ENCODE measurements at places on chromosomes 13 and 19.
A peak's percentile ranks its signal among the peaks of the same experiment; 100 is the strongest.

DNA sequence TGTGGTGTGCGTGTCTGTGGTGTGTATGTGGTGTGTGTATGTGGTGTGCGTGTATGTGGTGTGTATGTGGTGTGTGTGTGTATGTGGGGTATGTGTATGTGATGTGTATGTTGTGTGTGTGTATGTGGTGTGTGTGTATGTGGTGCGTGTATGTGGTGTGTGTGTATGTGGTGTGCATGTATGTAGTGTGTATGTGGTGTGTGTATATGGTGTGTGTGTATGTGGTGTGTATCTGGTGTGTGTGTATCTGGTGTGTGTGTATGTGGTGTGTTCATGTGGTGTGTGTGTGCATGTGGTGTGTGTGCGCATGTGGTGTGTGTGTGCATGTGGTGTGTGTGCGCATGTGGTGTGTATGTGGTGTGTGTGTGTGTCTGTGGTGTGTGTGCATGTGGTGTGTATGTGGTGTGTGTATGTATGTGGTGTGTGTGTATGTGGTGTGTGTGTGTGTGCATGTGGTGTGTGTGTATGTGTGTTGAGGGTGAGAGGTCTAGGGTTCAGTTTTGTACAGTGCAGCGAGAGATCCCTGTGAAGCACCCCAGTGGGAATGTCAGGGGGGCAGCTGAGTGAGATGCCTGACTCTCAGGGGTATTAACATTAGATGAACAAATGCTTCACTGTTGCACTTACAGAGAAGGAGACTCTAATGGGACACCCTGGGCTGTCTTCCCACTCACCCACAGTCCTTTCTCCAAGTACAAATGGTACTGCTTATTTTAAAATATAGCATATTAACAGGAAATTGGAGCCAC, 61.3 kb upstream of the MEDAG start:
- no peak for DNase-seq

DNA sequence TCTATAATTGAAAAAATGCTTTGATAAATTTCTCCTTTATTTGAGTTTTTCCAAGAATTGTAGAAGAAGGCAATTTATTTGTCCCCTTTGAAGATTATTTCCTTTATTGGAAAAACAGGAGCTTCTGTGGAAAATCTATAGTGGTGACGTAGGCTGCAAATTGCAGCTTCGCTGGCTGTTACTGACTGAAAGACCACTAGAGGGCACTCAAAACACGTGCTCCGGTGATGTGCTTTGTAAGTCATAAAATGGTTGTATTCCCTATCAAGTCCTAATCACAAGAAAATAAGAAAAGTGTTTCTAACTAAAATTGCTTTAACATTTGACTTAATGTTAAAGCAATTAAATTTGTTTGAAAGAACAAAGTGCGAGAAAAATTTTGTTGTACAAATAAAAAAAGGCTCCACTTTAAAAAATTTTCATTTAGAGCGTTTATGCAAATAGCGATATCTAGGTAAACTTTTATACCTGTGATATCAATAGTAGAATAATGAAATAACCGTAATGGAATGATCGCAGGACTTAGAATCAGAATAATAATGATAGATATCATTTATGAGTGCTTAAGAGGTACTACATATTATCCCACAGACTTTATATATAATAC, 638.2 kb upstream of the SPRY2 start:
- no peak for DNase-seq

DNA sequence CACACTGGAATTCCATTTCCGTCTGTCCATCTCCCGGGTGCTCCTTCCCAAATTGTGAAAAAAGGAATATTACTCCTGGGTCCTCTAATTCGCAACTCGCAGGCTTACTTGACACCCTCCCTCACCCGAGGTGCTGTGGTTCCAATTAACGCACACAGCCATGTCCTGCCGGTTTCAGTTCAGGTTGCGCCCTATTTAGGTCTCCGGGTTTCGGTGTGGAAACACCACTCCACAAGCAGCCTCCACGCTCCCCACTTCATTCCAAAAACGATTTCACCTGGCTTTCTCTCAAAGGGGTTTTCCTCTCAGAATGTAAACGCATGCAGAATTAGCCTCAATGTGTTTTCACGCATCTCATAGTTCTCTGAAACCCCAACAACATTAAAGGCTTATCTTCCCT, 37.9 kb downstream of the NAXD start:
- no peak for DNase-seq

DNA sequence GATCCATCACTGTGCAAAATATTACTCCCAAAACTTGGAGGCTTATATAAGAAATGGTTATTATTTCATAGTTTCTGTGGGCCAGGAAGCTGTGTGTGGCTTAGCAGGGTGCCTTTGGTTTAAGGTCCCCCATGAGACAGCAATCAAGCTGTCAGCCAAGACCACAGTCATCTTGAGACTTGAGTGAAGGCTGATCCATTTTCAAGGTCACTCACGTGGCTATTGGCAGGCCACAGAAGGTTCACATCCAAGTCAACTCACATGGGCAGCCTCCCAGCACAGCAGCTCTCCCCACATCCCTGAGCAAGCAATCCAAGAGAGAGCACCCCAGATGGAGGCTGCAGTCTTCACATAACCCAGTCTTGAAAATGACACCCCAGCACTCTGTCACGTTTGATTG, 537.4 kb downstream of the MYO16 start:
- no peak for DNase-seq

GRCh38 chr13:30689752-30690151, 45.6 kb upstream of the ALOX5AP start:
- no peak for DNase-seq

- no peak for DNase-seq
These were observed 59.3 kb upstream of the WDFY2 start for GRCh38 chr13:51524829-51525566.

DNA sequence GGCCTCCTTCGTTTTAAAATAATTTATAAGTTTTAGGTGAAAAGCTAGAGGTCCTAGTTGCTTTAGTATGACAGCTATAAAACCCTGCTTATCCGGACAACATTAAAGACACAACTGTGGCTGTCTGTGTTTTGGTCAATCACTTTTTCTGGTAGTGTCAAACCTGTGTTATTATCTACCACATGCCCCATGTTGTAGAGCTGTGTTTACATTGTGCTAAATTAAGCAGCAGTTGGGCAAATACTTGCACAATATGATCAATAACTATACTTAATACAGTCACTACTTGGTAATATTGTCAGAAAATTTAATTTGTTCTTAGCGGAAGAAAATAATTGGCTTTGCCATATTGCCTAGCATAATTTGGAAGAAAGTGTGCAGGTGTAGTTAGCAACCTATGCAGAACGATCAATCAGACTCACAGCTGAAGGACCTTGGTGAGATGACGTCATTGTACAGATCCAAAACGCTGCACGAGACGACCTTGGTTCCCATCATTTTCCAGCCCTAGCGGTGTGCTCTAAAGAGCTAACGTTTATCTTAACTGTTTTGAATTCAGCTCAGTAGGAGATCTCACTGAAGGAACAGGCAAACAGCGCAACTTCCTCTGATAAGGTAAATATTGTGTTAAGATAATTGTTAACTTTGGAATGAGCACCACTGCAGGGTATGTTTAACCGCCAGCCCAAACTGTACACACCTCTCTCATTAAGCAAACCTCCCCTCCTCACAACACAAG, 476.6 kb downstream of the IRS2 start:
- no peak for DNase-seq

DNA sequence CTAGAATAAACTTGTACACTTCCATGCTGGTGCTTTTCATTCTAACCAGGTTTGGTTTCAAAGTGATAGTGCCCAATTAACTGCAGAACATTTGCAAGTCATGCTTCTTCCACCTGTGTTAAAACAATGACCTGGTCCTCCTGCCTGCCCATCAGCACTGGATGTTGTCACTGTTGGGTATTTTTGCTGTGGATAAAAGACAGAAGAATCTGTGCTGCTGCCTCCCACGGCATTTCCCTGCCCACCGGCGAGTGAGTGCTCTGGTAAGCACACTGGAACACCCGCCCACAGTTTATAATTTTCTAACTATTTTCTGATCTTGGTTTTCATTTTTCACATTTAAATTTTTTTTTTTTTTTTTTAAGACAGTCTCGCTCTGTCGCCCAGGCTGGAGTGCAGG, 2.3 kb upstream of the AKAP8 start:
- no peak for DNase-seq

GRCh38 chr13:50131920-50132903, 117.0 kb downstream of the KCNRG start:
- no peak for DNase-seq

- DNase-seq = no peak
These were observed 69.6 kb upstream of the TSHZ3 start for GRCh38 chr19:31418692-31419430.

GRCh38 chr13:59801107-59801880, 362.4 kb downstream of the DIAPH3 start:
- no peak for DNase-seq

DNA sequence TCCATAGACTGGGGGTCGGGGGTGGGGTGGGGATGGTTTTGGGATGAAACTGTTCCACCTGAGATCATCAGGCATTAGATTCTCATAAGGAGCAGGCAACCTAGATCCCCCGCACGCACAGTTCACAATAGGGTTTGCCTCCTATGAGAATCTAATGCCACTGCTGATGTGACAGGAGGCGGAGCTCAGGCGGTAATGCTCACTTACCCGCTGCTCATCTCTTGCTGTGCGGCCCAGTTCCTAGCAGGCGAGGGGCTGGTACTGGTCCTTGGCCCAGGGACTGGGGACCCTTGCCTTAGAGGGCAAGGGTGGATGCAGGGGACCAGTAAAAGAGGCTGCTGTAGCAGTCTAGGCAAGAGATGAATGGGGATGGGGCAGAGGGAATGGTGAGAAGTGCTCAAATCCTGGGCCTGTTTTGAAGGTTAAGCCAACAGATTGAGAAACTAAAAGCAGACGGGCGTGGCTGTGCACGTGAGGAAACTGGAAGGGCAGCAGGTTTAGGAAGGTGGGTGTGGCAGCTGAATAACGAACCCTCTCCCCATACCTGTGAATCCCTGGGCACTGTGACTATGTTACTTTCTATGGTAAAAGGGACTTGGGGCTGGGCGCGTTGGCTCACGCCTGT, 1.5 kb upstream of the ERICH4 start:
- DNase-seq = no peak

DNA sequence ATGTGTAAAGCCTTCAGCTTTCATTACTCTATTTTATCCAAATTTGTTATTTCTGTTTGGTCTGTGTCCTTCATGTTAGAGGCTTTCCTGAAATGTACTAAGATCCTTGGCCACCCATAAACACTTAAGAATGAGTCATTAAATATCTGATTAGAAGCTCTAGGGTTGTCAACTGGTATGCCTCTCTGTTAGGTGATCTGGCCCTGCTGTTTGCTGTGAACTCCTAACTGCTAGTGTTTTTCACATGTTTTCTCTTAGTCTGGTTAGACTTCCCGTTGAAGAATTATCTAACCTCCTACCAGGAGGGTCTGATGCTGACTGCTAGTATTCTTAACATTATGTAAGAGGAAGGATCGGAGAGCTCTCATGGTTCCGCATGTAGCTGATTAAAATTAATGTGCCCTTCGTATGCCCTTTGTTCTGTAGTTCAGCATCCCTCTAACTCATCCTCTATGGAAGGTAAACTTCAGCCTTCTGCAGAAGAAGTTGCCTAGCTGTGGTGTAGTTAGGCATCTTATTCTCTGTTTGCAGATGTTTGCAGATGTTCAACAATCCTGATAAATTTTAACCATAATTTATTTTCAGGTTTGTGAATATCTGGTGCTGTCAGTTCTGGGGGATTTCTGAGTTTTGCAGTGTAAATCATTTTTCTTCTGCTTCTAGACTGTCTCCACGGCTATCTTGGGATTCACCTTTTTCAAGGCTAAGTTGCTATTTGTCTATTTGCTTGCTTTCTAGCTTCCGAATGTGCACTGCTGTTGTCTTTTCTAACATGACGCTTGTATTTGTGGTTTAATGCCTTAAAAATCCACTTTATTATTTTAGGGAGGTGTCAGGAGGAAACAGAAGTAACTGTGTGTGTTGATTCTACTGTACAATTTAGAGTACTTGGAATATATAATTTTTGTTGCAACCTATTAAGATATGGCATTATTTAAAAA, 207.2 kb upstream of the SPRY2 start:
- DNase-seq = no peak

DNA sequence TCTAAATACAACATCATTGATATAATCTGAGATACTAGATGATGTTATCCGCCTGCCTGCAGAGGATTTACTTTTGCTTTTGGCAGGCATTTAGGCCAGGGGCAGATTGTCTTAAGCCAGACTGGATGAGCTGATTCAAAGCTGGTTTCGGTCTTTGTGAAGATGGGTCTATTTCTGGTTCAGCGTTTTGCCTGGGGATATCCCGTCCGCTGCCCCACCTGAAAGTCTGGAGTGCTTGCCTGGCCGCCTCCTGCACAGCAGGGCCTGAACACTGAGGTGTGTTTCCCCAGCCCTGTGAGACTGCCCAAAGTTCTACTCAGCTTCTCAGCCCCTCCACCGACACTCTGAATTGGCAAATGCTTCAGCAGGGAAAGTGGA, 149.7 kb downstream of the KATNAL1 start:
- no peak for DNase-seq

- DNase-seq = peak; percentile 24
These were observed at the start of gene GGACT for GRCh38 chr13:100588331-100589177. TSS of gene GGACT (minus strand) at chr13:100588789. CDS start at chr13:100532591, 56,198 bp downstream.

DNA sequence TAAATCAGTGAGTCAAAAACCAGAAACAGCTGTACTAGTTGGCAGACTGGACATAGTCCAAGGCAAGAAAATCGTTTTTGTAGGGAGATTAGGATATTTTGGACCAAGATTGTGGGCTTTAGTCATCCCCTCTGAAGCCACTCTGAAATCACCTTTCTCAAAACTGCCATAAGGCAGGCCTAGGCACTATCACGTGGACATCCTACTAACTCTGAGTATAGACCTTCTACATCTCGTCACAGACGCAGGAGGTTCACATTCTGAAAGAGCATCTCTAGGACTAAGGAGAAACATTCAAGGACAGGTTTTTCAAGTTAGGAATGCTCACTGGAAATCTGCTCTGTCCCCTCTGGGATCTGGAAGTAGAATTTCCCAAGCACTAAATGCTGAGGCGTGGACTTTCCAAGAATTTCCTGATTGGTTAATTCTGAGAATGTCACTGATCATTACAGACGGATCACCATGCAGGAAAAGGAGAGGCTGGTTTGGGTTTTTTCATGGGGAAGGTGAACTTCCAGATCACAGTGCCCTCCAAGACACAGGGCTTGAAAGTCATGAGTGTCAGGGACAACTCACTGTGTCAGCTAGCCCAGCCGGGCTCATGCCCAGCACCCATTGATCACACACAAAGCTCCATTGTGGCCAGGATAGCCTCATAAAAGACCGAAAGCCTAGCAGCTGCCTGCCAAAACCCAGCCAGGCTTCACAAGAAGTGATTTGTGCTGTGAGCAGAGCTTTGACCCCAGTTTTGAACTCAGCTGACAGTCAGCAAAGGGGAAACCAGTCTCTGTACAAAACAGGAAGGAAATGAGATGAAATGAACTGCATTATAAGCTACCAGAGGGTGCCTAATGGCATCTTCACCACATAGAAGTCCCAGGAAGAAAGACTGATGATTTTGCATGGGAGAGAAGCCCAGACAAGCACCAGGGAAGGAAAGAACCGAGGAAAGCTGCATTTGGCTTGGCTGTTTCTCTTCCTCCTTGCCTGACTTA, 2.7 kb upstream of the RUBCNL start:
- no peak for DNase-seq

GRCh38 chr13:26759907-26760831, at the start of gene GPR12:
TSS of gene GPR12 (minus strand) at chr13:26760786. CDS start at chr13:26759827, 959 bp downstream.
- DNase-seq = no peak

GRCh38 chr13:31904941-31905824, 126.4 kb upstream of the FRY start:
- DNase-seq = no peak
